Activated CD8-positive, alpha-beta memory T cell treated with anti-CD3 and anti-CD28 coated beads for 48 hours (primary cell): ENCODE measurements at places on chromosomes 16 and 17.

DNA sequence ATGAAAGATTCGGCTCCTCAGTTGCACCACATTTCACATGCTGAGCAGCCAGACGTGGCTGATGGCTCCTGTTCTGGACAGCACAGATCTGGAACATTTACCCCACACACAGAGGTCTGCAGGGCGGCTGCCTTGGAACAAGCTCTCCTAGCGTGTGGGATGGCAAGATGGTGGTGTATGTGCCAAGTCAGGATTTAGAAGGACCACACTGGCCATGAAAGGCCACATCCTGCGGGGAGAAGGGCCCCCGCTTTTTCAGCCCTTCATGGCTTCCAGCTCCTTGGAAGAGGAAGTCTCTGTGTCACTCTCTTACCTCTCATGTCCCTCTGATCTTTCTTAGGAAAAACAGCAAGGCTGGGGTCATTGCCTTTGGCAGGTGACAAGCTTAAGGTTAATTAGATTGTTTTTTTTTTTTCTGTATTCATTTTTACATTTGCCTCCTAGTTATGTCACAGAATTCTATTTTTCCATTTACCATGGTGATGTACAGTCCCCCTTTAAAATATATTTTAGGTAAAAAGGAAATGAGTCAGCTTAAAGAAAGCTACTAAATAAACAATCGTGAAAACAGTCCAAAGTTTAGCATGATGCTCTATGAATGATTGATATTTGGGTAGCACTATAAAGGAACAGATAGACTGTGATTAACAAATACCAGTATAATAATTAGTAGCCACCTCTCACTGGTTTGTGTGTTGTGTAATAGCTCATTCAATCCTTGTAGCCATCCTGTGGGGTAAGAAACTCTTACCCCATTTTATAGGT lies 396.6 kb downstream of the CPPED1 start:
- DNase-seq = no peak

- DNase-seq = no peak
These were observed 34.4 kb upstream of the ADGRG1 start for GRCh38 chr16:57593990-57594389.

DNA sequence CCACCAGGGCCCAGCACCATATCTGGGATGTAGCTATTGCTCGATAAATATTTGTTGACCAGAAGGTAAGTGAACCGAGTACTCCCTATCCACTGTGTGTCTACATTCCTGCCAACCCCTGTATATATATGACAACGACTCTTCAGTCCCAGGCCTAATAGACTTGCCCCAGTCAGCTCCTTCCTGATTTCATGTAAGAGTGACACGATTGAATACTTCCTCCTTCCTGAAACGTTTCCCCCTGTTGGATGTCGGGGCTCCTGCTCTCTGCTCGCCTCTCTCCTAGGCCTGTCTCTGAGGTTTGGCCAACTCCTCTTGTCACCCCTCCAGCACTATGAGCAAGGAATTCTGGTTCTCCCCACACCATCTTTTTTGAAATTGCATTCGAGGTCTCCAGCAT lies 178.9 kb downstream of the PRKCA start:
- no peak for DNase-seq

DNA sequence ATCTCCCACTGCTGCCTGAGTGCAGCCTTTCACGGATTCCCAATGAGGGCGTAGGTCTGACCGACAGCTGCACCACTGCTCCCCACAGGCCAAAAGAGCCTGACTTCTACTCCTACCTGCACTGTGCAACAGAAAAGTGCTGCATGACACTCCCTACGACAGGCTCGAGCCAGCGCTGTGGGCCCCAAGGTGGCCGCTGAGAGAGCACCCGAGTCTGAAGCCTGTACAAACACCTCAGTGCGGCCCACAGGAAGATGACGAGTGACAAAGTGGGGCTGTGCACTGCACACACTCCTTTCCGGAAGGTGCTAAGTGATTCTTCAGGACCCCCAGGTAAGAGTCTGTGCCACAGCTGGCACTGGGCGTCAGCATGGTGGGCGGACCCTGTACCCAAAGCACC lies 41.2 kb downstream of the FANCA start:
- no peak for DNase-seq

GRCh38 chr17:48373130-48373830 lies 56.7 kb downstream of the SKAP1 start:
- no peak for DNase-seq
